Bone marrow (tissue), 2 donors: ENCODE measurements at places on chromosomes 6 and 20.

DNA sequence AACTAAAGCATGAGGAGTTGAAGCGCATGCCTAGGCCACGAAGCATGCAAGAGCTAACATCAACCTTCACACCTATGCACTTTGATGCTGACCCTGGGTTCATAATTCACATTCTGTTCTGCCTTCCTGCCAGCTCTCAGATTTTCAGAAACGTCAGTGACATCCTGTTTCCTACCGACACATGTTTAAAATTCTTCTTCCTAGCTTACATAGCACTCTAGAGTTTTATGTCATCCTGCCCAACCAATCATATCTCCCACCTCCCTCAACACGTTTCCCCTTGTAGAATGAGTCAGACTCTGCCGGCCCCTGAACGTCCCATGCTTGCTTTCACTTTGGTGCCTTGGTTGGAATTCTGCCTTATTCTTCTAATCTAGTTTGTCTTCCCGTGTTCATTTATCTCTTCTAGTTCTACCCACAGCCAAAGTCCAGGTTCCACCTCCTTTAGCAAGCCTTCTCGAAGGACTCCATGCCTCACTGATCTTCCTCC lies 97.2 kb upstream of the MAP7 start:
- DNase-seq: no peak

DNA sequence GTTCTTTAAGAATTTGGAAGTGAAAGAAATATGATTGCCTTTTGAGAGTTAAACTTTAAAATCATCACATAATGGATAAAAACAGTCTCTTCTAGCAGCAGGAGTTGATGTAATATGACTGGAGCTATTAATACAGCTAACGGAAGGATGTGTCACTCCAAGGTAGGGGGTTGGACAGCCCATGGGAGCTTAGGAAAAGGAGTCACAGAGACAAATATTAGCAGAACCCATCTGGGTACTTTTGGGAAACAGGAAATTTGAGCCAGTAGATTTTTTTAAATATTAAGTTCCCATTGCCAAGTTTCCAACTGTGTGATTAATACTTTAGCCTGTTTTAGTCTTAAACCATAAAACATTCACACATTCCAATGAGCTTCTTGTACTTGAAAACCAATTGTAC lies 164.7 kb upstream of the RIMS1 start:
- DNase-seq: no peak

DNA sequence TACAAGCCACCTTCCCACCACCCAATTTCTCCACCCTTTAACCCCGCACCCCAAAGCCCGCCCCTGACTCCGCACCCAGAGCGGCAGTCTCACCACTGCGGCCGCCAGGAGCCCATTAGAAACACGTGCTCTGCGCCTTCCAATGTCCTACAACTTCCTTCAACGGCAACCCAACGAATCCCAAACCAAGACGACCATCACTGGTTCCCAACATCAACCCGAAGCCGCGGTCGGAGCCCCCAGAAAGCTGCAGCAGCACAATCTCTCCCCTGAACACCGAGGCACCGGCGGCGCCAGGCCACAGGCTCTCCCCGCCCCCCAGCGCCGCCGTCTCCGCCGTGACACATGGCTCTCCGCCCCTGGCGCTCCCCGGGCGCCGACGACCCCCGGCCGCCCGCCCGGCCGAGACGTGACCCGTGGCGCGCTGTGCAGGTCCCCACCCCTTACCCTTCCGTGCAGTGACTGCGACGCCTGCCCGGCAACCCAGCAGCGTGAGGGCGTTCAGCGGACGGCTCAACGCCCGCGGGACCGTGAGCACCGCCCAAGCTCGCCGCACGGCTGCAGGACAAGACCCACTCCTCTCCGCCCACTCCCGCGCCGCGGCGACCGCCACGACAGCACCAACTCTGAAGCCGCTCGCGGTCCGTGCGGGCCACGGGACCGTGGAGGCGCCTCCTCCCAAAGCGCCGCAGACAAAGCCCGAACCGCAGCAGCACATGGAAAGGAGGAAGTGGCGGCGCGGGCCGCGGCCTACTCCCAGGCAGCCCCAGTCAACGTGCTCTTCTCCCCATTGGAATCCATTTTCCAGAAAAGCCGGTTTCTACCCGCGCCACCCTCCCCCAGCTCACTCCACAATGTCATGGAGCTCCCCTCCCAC lies 551 bp downstream of the SYNCRIP start:
- DNase-seq: peak; percentile 81

DNA sequence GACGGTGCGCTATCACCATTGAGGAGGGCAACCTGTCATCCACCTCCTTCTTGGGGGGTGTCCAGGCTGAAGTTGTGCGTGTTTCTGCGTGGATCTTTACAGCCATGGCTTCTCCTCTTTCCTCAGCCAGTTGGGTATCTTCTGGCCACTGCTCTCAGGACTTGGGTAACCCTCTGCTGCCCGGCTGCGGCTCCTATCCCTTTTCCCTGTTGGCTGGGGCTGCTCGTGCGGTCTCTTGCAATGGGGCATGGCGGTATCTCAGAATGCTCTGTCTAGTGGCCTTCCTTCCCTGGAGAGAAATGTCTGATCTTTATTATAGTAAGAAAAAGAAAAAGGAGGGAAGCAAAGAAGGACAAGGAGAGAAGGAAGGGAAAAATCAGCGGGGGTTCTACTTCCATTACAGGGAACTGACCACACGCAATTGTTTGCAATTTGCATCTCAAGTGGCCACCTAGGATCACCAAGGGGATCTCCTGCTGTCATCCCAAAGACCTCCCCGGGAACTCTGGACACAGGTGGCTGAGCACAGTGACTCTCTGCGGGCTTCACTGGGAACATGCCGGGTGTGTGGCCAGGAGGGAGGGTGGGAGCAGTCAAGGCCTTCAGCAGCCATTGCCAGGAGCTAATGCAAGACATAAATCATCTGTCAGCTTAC lies 60.8 kb downstream of the NPEPL1 start:
- DNase-seq: no peak

DNA sequence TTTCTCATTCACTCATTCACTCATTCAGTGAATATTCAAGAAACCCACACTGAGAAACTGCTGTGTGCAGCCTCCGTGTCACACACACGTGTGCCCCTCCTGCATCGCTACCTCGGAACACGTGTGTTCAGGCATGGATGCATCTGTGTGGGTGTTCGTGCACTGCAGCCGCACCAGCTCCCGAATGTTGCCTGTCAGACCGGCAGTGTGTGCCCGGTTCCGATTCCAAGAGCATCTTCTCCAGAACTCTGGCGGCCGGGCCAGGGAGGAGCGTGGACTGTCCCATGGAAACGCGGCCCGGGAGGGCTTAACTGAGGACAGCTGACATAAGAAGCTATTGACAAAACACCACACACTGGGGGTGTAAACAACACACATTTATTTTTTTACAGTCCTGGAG lies 216.0 kb downstream of the DLL1 start:
- DNase-seq: no peak

DNA sequence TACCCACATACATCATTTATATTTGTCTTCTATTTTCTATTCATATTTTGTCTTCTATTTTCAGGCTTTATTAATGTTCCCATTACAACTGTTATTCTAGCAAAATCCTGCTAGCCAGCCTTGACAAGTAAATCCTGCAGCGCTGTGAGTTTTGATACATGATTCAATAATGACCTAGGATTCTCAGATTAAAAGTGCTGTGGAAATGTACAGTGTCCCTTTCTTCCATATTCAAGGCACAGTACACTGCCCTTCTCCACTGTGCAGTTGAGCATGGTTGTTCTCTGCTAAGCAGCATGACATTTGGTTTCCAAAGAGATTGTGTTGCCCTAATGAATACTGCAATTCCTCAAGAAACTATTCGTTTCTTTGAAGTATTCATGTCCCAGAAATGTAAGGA lies 5.8 kb upstream of the HEY2 start:
- DNase-seq: no peak

GRCh38 chr6:43969158-43969981 lies 157.9 kb downstream of the MRPL14 start:
- no peak for DNase-seq

GRCh38 chr6:33977606-33978411 lies 168.1 kb downstream of the GRM4 start:
- no peak for DNase-seq

- no peak for DNase-seq
Measured at GRCh38 chr6:40369042-40369441, 218.1 kb downstream of the LRFN2 start.

DNA sequence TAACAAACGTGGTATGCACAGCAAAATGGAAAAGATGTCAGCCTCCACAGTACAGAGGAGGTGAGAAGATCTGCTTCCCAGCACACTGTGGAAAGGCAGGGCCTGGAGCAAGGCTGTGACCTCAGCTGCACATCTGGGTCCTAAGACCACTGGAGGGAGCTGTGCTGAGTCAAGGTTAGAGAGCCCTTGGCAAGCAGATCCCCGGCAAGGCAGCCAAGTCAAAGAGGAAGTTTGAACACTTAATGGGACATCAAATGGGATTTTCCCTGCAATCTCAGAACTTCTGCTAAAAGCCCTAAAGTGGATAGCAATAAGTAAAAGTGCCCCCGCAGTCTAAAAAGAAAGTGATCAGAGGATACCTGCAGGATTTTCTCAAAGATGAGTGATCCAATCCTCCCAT lies 39.5 kb downstream of the UNC5CL start:
- DNase-seq: peak; percentile 58

- DNase-seq: no peak
Measured at GRCh38 chr6:80331522-80331921, 225.1 kb downstream of the BCKDHB start.

DNA sequence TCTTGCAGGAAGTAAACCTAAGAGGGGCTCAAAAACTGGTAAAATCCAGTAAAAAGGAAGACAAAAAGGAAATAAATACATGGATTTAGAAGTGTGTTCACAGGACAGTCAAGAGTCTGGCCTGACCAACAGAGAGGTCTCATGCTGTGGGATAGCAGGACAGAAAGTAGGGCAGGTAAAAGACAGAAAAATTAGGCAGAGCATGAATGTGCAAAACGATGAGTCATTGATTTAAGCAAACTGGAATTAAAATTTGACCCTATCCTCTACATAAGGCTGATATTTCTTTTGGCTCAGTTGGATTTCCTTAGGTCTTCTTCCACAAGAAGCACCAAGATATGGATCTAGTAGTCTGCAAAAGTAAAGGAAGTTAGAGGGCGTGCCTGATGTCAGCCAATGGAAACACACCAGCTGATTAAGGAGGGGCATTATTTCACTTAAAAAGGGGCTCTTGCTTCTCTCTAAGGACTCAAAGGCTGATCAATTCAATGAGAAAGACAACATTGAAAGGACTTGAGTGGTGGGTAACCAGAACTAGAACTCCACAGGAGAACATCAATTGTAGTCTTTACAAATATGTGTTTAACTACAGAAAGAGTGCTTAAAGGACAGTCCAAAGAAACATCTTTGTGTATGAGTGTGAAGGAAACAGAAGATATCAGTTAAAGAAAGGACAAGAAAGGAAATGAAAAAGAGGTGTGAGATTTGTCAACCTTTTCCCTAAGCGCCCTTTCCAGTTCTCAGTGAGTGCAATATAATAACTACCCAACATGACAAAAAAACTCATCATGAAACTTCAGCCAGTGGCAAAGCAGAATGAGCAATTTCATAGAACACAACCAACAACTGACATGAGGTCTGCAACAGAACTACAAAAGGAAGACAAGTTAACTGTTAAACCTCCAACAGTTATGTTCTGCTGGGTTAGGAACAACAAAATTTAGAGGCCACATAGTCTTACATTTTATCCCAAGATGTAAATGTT lies 19.4 kb upstream of the MYB start:
- no peak for DNase-seq

DNA sequence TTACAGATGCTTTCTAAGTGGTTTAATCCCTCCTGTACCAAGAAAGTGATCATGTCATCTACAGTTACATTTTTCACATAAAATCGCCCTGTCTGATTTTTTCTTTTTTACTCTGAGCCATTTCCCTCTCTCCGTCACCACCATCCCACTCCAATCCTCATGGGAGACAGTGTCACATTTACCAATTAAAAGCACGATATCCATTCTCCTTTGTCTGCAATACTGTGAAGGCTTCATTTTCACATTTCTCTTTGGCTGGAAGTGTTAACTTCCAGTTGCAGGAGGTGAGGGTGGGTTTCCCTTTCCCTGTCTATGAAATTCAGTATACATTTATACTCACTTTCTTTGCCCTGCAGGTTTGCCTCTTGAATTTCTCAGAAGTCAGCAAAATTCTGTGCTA lies 372.7 kb upstream of the CNR1 start:
- no peak for DNase-seq

GRCh38 chr20:57089699-57090144 lies 176.7 kb downstream of the BMP7 start:
- peak; percentile 8 for DNase-seq

- DNase-seq: no peak
Measured at GRCh38 chr20:36098364-36098763, 56.2 kb upstream of the EPB41L1 start.

GRCh38 chr6:121516331-121516730 lies 80.9 kb downstream of the GJA1 start:
- DNase-seq: no peak

- no peak for DNase-seq
Measured at GRCh38 chr20:37984018-37984785, 49.1 kb downstream of the TTI1 start.

DNA sequence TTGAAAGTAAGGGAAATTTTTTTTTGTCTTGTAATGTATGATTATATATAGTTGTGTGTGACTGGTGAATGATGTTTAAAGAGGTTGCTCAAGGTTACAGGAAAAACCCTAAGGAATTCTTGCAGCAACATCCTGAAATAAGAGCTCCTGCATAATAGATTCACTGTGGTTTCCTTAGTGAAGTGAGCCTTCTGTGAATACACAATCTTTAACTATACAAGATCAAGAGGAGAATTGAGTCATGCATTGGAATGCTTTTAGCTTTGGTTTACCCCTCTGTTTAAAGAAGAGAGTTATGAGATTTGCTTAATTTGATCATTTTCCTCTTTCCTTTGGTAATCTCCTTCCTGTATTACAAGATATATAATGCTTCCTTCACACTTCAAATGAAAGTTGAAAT lies 141.6 kb upstream of the EYA4 start:
- no peak for DNase-seq

DNA sequence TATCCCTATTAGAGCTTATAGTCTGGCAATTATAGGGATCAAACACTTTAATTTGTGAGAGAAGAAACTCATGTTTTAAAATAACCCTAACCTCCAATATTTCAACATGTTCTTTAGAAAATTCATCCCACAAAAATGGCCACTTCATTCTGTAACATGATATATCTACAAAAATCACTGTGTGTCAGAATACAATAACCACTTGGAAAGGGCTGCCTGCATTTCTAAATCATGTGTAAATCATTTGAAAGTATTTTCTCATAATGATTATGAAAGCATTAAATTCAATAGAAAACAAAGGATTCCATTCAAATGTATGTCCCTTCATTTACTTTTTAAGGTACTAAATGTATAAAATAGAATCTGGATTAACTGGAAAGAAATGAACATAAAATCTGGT lies 101.4 kb upstream of the NHSL1 start:
- no peak for DNase-seq

GRCh38 chr6:12097791-12098190 lies 85.7 kb downstream of the HIVEP1 start:
- DNase-seq: no peak

GRCh38 chr20:47011984-47012383 lies 117.3 kb downstream of the EYA2 start:
- DNase-seq: no peak

GRCh38 chr20:62589150-62589498 lies 53.2 kb upstream of the SLCO4A1 start:
- DNase-seq: no peak
